ENCODE measurements at places on chromosomes 5 and 9. TPM values are rescaled to one million over a fixed set of nuclear protein-coding genes. Genes with fewer than 3 reads are reported as not detected.

SIT1 gene
- 0.78 TPM for polyA plus RNA-seq

ADAMTSL2 gene
- polyA plus RNA-seq, result 0.69 TPM

SLC45A2 gene
- polyA plus RNA-seq, result 0.12 TPM

SLC46A2 gene
- polyA plus RNA-seq, result 0.43 TPM

HABP4 gene
- polyA plus RNA-seq, result 6.3 TPM

LCN12 gene
- polyA plus RNA-seq, result 121 TPM

CHSY3 gene
- polyA plus RNA-seq, result 1.7 TPM

PCDHGB7 gene
- 3.6 TPM for polyA plus RNA-seq

C9 gene
- 0.04 TPM for polyA plus RNA-seq

- no peaks in the 10 kb centered on the region for H3K36me3 ChIP-seq
- no peak overlapping the region for H3K4me3 ChIP-seq
- no peak overlapping the region for H3K27ac ChIP-seq
- H3K27me3 ChIP-seq, result peaks cover 15% of the 10 kb centered on the region
- no peaks in the 10 kb centered on the region for H3K4me1 ChIP-seq
Observed at GRCh38 chr9:122389799-122390481, 19.1 kb downstream of the PTGS1 start.

DNA sequence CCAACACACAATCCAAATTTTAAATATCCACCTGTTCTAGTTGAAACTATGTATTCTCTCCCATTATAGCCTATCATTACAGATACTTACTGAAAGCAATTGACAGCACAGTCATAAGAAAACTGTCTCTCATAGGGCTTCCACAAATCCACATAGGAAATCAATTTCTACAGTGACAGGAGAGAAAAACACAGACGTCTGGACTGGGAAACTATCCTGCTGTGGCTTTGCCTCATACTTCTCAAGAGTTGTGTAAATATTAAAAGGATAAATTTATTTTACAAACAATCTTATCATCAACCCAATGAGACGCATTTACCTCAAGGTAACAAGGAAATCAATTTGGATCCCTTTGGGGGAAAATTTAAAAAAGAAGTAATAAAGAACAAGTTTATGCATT lies 517.5 kb downstream of the EFNA5 start:
- H3K27ac ChIP-seq, result no peak overlapping the region
- H3K4me3 ChIP-seq, result no peak overlapping the region
- DNase-seq, result no peak

- no peak for DNase-seq
- no peak overlapping the region for H3K27ac ChIP-seq
- H3K36me3 ChIP-seq, result no peaks in the 10 kb centered on the region
- H3K4me3 ChIP-seq, result no peak overlapping the region
Observed at GRCh38 chr9:107875571-107875980, 386.0 kb upstream of the KLF4 start.

DNA sequence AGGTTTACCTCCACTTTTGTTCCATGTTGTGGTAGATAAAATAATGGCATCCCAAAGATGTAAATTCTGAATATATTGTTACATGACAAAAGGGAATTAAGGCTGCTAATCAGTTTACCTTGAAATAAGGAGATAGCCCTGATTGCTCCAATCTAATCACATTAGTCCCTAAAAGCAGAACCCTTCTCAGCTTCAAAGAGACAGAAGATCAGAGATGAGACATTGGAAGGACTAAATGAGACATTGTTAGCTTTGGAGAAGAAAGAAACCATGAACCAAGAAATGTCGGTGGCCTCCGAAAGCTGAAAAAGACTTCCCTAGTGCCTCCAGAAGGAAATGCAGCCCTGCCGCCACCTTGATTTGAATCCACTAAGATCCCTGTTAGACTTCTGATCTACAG lies 82.8 kb upstream of the PARP8 start:
- no peaks in the 10 kb centered on the region for H3K36me3 ChIP-seq
- no peaks in the 10 kb centered on the region for H3K4me1 ChIP-seq
- no peak for DNase-seq
- H3K27me3 ChIP-seq, result no peaks in the 10 kb centered on the region
- H3K4me3 ChIP-seq, result no peak overlapping the region
- H3K27ac ChIP-seq, result no peak overlapping the region

DNA sequence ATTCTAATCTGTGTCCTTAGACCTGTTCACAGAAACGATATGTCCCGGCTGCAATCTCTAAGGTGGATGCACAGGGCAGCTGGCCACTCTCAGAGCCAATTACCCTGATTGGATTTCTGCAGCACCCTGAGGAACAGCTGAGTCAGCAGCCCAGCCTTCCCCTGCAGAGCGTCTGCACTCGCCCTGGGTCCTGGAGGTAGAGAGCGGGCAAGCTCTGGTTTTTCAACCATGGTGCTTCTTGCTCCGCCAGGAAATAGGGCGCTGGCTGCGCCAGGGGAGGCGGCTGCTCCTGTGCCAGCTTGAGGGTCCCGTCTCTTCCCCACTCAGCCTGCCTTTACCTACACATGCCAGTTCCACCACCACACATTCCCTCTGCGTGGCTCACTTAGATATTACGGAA lies 19.2 kb downstream of the NDUFS6 start:
- no peak overlapping the region for H3K27ac ChIP-seq
- DNase-seq, result no peak
- H3K36me3 ChIP-seq, result peaks cover 61% of the 10 kb centered on the region
- H3K27me3 ChIP-seq, result no peaks in the 10 kb centered on the region

DNA sequence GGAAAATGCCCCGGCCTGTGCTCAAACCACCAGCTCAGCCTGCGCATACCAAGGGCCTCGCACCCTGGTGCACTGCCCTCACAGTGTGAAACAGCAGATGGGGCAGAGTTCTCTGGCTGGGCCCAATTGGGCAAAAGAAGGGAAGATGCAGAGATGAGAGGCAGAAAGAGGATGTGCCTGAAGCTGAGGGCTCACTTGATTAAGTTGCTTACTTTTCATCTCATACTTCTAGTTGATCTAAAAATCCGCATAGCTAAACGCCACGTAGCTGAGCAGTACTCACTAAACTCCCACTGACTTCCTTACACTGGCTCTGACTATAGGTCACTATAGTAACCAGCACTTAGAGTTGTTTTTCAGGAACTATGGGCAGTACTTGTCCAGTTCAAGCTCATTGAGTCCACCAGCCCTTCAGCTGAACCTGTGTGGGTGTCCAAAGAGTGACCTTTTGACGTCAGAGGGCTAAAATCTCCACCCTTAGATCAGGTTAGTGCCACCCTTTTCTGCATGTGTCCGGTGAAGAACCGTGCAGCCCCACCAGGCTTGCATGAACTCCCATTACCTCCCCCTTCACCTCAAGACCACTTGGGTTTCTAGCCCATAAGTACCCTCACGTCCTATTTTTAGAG lies 215.2 kb downstream of the AUH start:
- peaks cover 2% of the 10 kb centered on the region for H3K4me1 ChIP-seq
- H3K27ac ChIP-seq, result no peak overlapping the region
- H3K27me3 ChIP-seq, result no peaks in the 10 kb centered on the region

DNA sequence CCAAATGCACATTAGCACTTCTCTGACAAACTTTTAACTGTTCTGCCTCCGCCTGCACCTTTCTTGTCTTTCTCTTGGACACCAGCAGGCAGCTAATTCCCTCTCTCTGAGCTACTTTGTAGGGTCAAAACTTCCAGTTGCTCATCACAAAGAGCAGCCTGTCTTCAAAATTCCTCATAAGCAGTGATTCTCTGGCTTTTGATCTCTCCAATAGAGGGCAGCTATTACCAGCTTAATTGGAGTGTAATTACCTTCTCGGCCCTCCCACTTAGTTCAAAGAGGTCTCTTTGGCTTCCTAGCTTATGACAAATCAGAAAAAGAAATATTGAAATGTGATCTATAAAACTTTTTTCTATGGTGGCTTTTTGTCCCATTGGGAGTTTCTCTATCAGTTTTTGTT lies 43.6 kb upstream of the RAD23B start:
- no peak overlapping the region for H3K27ac ChIP-seq
- H3K36me3 ChIP-seq, result no peaks in the 10 kb centered on the region
- H3K4me3 ChIP-seq, result no peak overlapping the region

GRCh38 chr9:127241354-127241753 lies 23.2 kb upstream of the GARNL3 start:
- peaks cover 7% of the 10 kb centered on the region for H3K36me3 ChIP-seq
- H3K27ac ChIP-seq, result no peak overlapping the region
- no peak overlapping the region for H3K4me3 ChIP-seq
- DNase-seq, result no peak
- no peaks in the 10 kb centered on the region for H3K27me3 ChIP-seq

- peaks cover 6% of the 10 kb centered on the region for H3K4me1 ChIP-seq
- H3K27ac ChIP-seq, result no peak overlapping the region
- peaks cover 87% of the 10 kb centered on the region for H3K27me3 ChIP-seq
- DNase-seq, result no peak
- H3K4me3 ChIP-seq, result no peak overlapping the region
- H3K36me3 ChIP-seq, result no peaks in the 10 kb centered on the region
Observed at GRCh38 chr9:1051584-1052275, 1.6 kb downstream of the DMRT2 start.

- peak overlapping the region; percentile 59 for H3K27ac ChIP-seq
- H3K36me3 ChIP-seq, result no peaks in the 10 kb centered on the region
- no peaks in the 10 kb centered on the region for H3K27me3 ChIP-seq
- no peak overlapping the region for H3K4me3 ChIP-seq
- no peak for DNase-seq
- H3K4me1 ChIP-seq, result peaks cover 58% of the 10 kb centered on the region
Observed at GRCh38 chr5:150142959-150143349, 12.7 kb downstream of the PDGFRB start.

DNA sequence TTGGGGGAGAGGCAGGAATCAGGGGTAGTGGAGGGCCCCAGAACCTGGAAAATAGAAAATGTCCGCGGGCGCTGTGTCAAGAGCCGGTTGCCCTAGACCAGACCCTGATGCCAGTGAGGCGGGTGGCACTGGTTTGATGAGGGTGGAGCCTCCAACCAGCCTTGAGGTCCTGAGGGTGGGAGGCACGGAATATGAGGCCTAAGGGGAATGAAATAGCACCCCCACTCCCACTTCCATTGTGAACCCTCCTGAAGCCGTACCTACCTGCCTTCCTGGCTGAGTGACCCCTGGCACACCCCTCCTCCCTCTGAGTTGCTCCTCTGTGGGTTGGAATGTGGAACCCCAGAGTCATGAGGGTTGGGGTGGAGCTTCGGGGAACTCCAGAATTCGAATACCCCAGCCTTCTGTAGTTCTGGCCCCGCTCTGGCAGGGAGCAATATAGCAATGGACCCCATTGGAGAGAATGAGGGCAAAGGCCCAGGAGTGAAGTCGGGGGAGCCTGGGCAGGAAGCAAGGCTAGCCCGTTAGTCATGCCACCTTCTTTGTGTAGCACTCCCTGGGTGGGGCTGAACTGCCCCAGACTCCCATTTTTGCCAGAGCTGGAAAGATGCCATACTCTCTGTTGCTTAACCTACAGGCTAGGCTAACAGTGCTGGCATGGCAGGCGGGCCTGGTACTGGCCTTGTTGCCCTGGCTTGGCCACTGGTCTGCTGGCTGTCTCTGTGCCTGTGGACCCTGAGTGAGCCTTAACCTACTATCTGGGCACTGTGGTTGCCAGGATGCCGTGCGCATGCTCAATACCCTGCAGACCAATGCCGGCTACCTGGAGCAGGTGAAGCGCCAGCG lies 1.0 kb downstream of the FPGS start:
- H3K27ac ChIP-seq, result peak overlapping the region; percentile 71
- peaks cover 29% of the 10 kb centered on the region for H3K36me3 ChIP-seq
- no peaks in the 10 kb centered on the region for H3K27me3 ChIP-seq
- H3K4me1 ChIP-seq, result peaks cover 16% of the 10 kb centered on the region
- peak overlapping the region; percentile 65 for H3K4me3 ChIP-seq

GRCh38 chr5:117425163-117425562 lies 850.5 kb upstream of the SEMA6A start:
- no peak overlapping the region for H3K4me3 ChIP-seq
- H3K4me1 ChIP-seq, result no peaks in the 10 kb centered on the region
- no peaks in the 10 kb centered on the region for H3K27me3 ChIP-seq
- no peaks in the 10 kb centered on the region for H3K36me3 ChIP-seq

- H3K4me3 ChIP-seq, result no peak overlapping the region
- H3K27ac ChIP-seq, result no peak overlapping the region
- no peaks in the 10 kb centered on the region for H3K27me3 ChIP-seq
Observed at GRCh38 chr5:21802100-21802499, 1051.0 kb downstream of the CDH12 start.

DNA sequence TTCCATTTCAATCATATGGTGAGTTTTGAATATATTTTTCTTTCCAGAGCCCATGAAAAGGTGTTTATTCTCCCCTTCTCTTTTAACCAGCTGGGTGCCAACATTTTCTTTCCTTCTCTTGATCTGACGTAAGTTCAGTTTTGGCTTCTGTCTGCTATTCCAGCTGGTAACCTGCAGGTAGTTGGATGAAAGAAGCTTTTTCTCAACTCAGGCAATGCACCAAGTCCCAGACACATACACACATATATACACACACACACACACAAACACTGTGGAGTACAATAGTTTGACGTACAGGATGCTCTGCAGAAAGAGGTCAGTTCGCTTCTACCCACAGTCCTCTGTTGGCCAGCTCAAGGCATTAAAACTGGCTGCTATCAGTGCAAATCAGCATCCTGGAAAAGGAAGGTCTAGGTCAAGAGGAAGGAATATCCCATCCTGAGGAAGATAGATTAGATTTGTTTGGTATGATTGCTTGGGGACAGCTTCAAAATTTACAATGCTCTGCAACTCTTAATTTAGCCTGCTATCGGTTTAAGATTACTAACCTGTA lies 214.3 kb upstream of the SEMA6A start:
- no peaks in the 10 kb centered on the region for H3K36me3 ChIP-seq
- DNase-seq, result no peak
- no peaks in the 10 kb centered on the region for H3K4me1 ChIP-seq
- H3K27me3 ChIP-seq, result no peaks in the 10 kb centered on the region
- no peak overlapping the region for H3K27ac ChIP-seq

- H3K4me3 ChIP-seq, result no peak overlapping the region
- H3K27ac ChIP-seq, result no peak overlapping the region
- H3K36me3 ChIP-seq, result no peaks in the 10 kb centered on the region
- H3K4me1 ChIP-seq, result no peaks in the 10 kb centered on the region
- peaks cover 2% of the 10 kb centered on the region for H3K27me3 ChIP-seq
Observed at GRCh38 chr9:124441291-124441690, 9.0 kb upstream of the ADGRD2 start.

DNA sequence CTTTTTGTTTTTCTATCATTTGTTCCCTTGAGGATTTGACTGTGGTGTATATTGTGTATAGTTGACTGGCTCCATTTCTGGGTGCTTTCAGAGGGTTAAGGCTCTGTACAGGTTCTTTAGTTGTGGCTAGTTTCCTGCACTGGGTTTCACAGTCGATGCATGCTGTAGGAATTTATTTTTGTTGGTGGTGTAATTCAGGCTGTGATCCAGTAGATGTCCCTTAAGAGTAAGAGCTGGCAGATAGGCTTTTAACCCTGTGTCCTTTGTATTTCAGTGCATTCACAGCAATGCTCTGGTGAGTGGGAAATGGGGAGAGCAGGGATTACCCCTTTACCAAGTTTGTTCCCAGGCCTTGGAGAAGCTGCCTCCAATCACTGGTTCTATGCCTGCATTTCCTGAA lies 112.9 kb downstream of the SPATA31D1 start:
- no peak for DNase-seq
- no peaks in the 10 kb centered on the region for H3K27me3 ChIP-seq
- no peaks in the 10 kb centered on the region for H3K4me1 ChIP-seq
- H3K4me3 ChIP-seq, result no peak overlapping the region
- H3K27ac ChIP-seq, result no peak overlapping the region

- no peaks in the 10 kb centered on the region for H3K27me3 ChIP-seq
- no peaks in the 10 kb centered on the region for H3K36me3 ChIP-seq
- peaks cover 23% of the 10 kb centered on the region for H3K4me1 ChIP-seq
- no peak for DNase-seq
Observed at GRCh38 chr5:56512313-56512996, 279.3 kb upstream of the ANKRD55 start.

- peaks cover 16% of the 10 kb centered on the region for H3K4me1 ChIP-seq
- H3K4me3 ChIP-seq, result no peak overlapping the region
- DNase-seq, result no peak
- H3K27me3 ChIP-seq, result no peaks in the 10 kb centered on the region
- H3K36me3 ChIP-seq, result peaks cover 2% of the 10 kb centered on the region
Observed at GRCh38 chr9:137064027-137064879, 6.1 kb downstream of the SAPCD2 start.
